ENCODE measurements at places on chromosomes 11 and 22.
A peak's percentile ranks its signal among the peaks of the same experiment; 100 is the strongest.

GRCh38 chr11:96155627-96156378, 187.2 kb downstream of the MAML2 start:
- no peak for DNase-seq

DNA sequence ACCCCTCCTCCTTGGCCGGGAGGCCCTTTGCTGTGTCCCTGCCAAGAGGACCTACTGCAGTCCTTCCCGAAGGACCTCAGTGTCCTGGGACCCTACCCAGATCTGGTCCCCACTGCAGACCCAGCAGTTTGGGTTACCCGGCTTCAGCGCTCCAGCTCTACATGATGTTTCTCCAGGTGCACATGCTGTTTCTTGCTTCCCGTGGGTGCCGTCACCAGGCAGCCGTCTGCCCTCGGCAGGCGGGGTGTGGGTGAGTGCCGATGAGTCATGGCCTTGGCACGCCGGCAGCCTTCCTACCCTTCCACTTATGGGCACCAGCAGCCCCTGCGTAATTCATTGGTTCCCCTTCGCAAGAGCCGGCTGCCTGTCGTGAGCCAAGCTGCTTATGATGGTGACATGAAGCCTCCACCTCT, 101.8 kb downstream of the BCR start:
- no peak for DNase-seq

DNA sequence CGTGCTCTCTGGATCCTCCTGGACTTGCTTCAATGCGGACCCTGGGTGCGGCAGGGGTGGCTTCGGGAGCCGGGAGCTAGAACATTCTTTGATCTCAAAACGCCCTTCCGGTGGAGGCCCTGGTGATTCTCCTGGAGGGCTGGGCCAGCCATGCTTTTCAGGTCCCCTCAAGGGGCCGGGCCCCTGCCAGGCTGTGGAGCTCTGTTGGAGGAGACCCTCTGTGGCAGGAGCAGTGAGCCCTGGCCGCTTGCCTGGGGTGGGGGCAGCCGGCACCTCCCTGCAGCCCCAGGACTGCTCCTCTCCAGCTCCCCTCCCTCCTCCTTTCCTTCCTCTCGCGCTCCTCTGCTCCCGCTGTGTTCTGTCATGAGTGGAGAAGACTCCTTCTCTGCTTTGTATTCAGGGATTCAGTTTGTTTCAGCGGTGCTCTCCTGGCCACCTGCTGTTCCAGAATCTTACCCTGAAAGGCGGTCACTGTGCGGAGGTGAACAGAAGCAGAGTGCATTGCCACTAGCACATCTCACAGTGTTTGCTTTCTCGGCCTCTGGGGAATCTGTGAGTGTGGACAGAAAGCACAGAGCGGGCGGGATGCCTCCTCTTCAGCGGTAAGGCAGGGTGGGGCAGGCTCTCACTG, 289.1 kb downstream of the TBC1D22A start:
- DNase-seq, result no peak

DNA sequence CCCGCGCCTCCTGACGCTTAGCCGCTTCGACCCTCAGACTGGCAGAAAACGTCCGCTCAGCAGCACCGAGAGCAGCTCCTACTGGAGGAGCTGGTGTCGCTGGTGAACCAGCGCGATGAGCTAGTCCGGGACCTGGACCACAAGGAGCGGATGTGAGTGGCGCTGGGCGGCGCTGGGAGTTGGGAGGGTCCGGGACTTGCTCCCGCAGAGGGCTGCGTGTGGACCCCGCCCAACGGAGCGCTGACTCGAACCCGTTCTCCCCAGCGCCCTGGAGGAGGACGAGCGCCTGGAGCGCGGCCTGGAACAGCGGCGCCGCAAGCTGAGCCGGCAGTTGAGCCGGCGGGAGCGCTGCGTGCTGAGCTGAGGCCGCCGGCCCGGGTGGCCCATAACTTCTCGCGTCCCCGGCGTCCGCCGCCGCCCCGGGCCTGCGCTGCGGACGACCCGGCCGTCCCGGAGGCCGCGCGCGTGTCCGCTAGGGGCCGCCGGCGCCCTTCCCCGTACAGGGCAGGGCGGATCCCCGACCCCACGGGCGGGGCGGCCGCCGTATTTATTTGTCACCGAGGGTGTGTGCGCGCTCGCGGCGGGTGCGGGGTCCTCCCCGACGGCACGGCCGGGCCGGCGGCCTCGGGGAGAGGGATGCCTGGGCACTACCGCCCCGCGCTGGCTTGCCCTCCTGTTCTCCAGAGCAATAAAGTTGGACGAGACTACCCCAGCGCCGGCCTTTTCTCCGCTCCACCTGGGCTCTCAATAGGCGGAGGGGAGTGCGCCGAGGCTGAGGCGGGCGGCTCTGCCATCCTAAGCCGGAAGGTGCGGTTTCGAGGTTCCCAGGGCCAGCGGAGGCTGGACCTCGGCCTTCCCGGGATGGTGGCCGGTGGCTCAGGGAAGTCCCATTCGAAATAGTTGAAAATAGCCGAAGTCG, 3.4 kb downstream of the KCNK7 start:
- no peak for DNase-seq

- DNase-seq, result no peak
These were observed 7.5 kb upstream of the WBP2NL start for GRCh38 chr22:41991111-41991510.

DNA sequence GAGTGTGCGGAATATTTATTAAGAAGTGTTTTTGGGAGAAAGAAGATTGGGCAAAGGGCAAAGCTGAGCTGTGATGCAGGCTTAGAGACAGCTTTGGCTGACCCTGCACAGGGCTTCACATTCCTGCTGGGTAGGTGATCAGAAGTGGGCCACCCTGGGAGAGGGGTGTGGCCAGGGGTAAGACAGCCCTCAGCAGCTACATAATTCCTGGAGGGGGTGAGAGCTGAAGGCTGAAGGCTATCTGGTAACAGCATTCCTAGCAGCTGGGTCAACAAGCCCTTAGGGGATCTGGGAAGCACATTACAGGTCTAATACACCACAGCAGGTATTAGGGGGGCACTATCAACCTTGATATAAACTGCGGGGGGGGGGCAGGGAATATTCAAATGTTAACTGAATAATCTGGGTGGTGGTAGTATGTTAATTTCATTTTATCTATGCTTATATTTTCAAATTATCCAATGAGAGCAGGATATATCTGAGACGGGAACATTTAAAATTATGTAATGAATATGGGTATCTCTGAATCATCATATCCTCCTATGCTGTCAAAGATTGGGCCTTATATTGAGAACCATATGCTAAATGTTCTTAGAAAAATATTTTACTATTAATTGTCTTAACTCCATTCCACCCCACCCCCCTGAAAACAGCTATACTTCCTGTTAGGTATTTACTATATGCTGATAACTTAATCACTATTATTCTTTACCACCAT, 5.9 kb downstream of the OOSP1 start:
- DNase-seq, result no peak

- no peak for DNase-seq
These were observed 284.3 kb upstream of the ISX start for GRCh38 chr22:34781681-34782080.

- no peak for DNase-seq
These were observed 168.7 kb downstream of the WT1 start for GRCh38 chr11:32266601-32267000.

GRCh38 chr11:36487619-36488018, 22.5 kb downstream of the TRAF6 start:
- DNase-seq, result no peak

DNA sequence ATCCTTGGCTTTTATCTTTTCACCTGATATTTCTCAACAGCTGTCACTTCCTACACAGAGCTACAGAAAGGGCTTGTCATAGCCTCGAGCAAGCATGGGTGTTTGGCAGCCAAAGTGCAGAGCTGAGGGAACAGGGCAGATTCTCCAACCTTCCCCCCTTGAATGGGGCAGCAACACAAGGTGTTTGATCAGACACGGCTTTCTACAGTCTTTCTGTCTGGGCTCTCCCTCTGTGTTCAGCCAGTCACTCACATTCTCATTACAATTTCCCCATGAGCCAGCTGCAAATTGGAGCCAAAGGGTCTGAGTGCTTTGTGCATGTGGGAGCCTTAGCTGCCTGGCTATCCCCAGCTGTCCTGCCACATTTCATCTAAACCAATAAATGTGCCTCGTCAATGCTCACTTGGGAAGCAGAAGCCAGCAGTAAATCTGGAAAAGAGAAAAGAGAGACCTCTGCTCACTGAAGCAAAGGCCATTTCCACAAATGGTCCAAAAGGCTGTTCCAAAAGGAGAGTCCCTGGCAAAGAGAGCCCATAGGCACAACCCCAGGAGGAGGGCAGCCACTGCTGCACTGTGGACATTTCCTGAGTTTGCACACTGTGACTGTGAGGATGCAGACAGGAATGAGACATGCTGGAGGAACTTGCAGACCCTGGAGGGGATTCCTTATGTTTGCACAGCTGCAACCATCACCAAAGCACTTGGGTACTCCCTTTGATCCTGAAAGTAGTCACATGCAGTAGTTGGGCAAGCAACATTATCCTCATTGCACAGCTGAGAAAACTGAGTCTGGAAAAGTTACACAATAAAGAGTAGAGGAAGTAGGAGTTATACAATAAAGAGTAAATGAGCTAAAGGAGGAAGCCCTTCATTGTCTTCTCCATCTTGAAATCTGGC, 186.8 kb downstream of the FAM181B start:
- DNase-seq, result no peak

GRCh38 chr11:62705413-62705812, 1.8 kb downstream of the BSCL2 start:
- DNase-seq, result no peak

DNA sequence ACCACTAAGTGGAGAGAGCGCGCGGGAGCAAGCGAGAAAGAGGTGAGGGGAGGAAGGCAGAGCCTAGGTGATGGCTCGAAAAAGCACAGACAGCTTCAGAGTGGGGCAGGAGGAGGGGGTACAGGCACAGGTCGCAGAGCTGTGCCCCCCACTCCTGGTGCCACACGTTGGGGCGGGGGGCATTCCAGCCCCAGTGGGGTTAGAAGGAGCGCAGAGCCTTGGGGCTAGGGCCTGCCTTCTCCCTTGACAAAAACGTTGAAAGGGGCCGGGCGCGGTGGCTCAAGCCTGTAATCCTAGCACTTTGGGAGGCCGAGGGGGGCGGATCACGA, 41.6 kb upstream of the ISX start:
- DNase-seq, result no peak

GRCh38 chr22:23767673-23768548, at the start of gene CHCHD10:
TSS of gene CHCHD10 (minus strand) at chr22:23767972. CDS start at chr22:23767874, 98 bp downstream.
- peak; percentile 59 for DNase-seq

DNA sequence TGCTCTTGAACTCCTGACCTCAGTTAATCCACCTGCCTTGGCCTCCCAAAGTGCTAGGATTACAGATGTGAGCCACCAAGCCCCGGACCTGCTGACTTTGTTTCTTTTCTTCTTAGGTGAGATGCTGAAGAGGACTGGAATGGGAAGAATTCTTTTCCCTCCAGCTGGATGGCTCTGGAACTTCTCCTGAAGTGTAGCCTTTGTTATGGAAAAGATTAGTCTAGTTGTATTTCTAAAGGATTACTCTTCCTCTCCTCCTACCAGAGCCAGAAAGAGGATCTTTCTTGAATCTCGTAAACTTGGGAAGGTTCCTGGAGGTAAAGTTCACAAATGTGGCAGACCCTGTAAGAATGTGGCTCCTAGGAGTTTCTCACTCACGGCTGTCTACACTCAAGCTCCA, 95.4 kb upstream of the LARGE1 start:
- DNase-seq, result no peak

GRCh38 chr22:49829044-49829853, 1.6 kb upstream of the BRD1 start:
- no peak for DNase-seq

DNA sequence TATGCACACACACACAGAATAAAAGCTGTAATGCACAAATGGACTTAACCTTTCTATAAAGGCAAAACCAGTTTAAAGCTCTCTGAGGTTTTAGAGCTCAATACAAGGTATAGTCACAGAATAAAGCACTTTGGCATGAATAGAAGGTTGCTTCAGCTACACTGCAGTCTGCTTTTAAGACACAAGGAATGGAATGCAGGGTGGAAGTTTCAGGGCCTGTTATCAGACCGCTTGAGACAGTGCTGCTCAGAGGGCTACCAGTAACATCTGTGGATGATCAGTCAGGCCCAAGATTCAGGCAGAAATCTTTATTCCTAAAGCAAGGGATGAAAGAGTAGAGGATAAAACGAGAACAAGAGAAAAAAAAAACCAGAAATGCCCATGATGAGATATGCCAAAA, 46.7 kb downstream of the CD44 start:
- DNase-seq, result no peak

DNA sequence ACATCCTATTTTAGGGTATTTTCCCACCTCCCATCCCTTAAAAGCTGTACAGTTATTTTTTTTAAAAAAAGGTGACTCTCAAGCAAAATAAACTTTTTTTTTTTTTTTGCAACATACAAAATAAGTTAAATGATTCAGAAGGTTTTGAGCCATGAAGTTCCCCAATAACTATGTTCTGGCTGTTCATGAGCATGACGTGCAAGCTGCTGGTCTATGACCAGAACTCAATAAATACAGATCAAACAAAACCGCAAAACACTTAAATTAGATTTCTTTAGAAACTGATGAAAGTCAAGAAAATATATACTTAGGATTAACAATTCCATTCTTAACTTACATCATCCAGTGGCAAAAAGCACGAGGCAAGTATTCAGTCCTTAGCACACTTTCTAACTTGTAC, 24.1 kb upstream of the CLNS1A start:
- no peak for DNase-seq

DNA sequence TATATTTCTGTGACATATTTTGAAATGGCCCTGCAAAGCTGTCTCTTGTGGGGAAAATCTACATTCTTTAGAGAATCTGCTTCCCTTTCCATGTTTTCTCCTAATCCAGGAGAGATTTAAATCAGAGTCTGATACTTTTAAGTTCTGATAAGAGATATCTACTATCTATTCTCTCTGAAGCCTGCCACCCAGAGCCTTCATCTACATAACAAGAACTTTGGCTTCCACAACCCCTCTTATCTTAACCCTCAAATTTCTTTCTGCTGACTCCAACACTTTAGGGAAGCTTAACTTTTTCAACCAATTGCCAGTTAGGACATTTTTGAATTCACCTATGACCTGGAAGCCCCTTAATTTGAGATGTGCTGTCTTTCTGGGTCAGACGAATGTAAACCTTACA, 965.2 kb downstream of the TBC1D22A start:
- DNase-seq, result no peak

- DNase-seq, result no peak
These were observed 81.4 kb downstream of the PPP6R3 start for GRCh38 chr11:68541991-68542390.

DNA sequence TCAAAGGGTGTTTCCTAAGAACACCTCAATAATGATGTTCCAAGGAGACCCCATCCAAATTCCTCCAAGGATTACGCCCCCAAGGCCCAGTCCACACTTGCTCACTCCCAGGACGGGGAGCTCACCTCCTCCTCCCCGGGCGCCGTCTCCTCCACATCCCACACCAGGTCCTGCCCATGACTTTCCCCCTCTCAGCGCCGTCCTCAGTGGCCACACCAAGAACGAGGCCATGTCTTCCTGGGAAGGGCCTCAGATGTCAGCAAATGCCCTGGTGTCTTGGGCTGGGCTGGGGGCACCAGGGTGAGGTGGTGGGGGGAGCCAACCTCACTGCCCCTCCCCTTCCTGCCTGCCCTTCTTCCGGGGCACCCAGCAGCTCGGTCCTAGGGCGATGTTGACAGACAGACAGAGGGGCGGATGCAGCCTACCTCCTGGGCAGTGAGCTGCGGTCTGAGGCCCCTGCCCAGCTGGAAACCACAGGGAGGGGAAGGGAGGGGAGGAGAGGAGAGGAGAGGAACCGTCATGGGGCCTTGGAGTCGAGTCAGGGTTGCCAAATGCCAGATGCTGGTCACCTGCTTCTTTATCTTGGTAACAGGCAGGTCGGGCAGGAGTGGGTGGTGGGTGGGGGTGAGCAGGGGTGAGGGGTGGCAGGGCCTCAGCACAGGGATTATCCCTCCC, at the start of the genes C11orf21 and TSPAN32:
TSS of gene C11orf21 (minus strand) at position 288 of the 675 bp plus-strand sequence. CDS start at position 178, 110 bp downstream.
TSS of gene TSPAN32 (plus strand) at position 383 of the 675 bp plus-strand sequence. CDS start at position 520, 137 bp downstream.
- DNase-seq, result no peak

All from stimulated activated CD8-positive, alpha-beta memory T cell treated with anti-CD3 and anti-CD28 coated beads, Interleukin-15, amount 100 ng/mL, for 24 hours (primary cell).